HT1080 (cell line): ENCODE measurements at places on chromosomes 2 and 18.
A peak's percentile ranks its signal among the peaks of the same experiment; 100 is the strongest.

- no peak for DNase-seq
Measured at GRCh38 chr2:125092276-125093009, 1067.4 kb downstream of the CNTNAP5 start.

DNA sequence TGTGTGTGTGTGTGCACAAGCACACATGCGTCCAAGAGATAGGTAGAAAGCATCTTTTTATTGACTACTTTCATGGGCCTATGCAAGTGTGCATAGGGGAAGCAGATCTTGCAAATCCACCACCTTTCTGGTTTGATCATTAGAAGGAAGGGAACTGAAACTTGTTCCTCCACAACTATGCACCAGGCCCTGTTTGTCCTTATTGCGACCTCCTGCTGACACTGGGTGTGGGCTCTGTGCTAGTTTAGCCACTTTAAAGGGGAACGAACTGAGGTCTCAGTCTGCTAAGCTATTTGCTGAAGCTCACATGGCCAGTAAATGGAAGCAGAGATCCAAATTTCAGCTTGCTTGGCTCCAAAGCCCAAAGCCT, 32.1 kb upstream of the INSIG2 start:
- no peak for DNase-seq

- DNase-seq: peak; percentile 57
Measured at GRCh38 chr2:138090330-138090729, 126.1 kb downstream of the HNMT start.

DNA sequence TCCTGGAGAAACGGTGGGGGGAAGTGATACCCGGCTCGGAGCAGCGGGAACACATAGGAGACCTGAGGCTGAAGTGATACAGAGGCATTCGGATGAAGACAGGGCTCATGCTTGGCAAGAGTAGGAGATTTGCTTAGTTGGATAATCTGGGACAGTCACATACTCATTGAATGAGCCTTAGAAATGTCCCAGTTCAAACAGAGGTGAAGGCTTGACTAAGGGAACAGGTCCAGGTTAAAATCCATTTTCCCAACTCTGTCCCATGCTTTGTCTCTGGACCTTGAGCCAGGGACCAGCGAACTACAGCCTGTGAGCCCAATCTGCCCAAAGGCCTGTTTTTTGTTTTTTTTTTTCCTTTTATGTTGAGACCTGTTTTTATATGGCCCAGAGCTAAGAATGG, 1.3 kb downstream of the UGT1A6 start:
- DNase-seq: no peak

GRCh38 chr18:45628979-45629958, 14.0 kb downstream of the SLC14A2 start:
- DNase-seq: peak; percentile 74

GRCh38 chr2:42248846-42249245, 79.7 kb downstream of the EML4 start:
- no peak for DNase-seq

DNA sequence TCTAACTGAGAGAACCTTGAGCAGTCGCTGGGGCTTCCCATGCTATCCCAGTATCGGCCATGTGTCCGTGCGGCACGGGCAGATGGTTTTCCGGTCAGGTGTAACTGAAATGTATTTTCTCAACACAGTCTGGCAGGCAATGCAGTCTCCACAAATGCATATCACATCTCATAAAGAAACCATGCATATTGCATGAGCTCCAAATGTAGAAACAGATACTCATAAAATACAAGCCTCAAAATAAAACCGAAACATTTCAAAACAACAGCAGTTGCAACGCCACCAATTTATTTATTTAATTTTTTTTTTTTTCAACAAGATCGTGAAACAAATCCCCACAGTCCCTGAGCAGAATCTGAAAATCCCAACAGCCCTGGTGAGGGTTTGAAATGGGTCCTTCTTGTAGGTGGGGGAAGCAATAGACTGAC, 299.4 kb downstream of the LPIN1 start:
- DNase-seq: no peak

DNA sequence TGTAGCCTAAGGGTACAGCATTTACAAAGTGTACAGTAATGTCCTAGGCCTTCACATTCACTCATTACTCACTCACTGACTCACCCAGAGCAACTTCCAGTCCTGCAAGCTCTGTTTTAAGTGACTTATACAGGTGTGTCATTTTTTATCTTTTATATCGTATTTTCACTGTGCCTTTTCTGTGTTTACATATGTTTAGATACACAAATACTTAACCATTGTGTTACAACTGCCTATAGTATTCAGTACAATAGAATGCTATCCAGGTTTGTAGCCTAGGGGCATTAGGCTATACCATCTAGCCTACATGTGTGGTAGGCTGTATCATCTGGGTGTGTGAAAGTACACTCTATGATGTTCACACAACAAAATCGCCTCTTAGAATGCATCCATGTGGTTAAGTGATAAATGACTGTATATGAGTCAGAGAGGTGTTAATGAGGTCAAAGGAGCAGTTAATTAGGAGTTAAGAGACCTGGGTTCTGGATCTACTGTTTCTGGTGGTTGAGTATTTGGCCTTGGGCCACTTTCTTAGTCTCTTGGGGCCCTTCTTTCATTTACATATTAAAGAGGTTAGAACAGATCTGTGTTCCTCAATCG, 149.1 kb downstream of the GREB1L start:
- peak; percentile 86 for DNase-seq

DNA sequence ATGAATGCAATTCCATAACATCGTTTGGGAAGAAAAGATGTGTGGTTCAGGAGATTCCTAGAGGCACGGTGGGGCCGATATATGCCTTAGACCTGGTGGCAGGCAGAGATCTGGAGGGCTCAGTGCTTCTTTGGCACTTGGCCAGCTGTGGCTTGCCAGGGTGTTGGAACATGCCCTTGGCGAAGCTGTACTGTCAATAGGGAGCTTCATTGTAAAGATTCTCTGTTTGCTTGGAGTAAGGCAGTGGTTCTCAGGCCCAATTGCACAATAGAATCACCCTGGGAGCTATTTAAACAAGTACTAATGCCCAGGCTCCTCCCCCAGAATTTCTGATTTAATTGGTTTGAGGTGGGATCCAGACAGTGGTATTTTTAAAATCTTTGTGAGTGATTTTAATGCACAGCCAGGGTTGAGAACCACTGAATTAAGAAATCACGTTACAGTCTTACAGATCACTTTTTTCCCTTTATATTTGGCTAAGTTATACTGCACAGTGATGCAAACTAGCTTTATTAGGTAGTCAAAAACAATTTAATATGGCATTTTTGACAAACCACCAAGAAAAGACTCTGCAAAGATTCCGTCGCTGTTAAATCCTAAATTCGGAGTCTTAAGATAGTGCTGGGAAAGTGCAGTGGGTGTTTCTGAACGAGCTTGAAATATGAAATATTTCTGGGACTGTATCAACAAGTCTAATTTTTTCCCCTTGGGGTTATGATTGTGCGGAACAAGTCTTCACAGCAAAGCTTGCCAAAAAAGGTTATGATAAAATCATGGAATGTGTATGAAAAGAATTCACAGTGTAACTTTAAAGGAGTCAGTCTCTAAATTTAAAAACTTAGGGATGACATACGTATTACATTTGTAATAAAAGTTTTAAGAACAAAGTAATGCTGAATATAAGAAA, 78.0 kb downstream of the CRIM1 start:
- no peak for DNase-seq

DNA sequence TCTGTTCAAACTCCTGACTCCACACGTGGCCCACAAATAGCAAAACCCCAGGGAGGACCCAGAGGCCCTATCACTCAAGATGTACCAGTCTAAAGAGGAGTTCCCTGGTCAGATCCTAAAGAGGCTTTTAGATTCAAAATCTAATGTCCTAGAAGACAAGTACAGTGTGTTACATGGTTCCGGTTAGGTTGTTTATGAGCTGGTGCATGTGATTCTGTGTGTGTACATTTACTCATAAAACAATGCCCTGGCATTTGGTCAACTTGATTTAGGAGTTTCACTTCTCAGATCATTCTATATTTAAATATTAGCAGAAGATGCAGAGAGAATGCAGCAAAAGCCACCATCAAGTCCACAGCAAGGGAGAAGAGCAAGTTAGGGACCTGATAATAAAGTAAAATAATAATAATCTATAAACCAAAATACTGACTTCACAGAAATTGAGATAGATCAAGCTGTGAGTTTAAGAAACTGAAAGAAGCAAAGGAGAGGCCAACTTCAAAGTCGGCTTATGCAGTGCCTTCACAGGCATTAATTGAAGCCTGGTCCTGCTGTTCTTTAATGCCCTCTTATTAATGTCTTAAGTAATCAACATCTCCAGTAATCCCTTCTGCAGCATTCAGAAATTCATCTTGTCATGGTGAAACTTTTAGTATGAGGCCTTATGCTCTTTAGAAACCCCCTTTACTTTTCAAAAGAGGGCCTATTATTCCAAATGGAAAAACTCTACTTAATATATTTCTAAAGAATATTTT, 4.2 kb upstream of the AP1S3 start:
- DNase-seq: no peak

DNA sequence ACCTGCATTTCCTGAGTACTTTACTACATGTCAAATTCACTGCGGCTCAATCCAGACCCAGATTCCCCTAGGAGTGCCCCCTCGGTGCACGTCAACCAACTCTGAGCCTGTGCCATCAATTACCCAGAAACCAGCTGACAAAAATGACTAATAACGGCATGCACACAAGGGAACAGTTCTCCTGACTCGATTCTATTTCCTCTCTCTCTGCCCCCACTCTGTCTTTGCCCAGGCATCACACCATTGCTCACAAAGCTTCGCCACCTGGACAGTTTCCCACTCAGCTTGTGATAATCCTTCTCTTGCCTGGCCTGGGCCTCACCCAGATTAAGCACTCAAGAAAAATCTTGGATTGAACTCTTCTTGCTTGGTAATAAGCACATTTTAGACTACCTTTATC, 115.3 kb upstream of the NDUFV2 start:
- peak; percentile 34 for DNase-seq

DNA sequence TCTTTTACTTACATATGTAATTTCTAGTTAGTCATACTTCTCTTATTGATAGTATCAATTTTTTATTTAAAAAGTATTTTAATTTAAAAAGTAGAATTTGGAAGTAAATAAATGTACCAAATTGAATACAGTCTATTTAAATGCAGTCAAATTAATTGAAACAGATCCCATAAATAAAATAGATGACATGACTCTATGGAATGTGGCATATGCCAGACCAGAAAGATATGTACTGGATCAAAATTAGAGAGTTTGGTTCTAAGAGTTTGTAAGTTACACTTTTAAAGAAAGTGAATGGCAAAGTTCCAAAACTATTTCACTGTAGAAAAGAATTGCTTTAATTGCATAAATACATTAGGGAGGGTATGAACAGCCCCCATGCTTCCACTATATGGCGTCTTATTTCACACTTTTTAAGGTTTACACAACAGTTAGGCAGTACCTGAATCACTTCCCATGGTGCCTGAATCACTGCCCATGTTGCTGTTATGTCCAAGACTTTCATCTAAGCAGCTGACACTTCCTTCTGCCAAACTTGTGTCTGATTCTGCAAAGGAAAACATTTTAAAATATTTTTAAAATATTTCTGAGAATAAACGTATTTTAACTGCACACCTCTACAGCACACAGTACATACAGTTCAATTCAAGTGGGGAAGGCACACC, 25.2 kb downstream of the IFIH1 start:
- peak; percentile 44 for DNase-seq

GRCh38 chr2:41375901-41376300, 671.9 kb upstream of the PKDCC start:
- no peak for DNase-seq

DNA sequence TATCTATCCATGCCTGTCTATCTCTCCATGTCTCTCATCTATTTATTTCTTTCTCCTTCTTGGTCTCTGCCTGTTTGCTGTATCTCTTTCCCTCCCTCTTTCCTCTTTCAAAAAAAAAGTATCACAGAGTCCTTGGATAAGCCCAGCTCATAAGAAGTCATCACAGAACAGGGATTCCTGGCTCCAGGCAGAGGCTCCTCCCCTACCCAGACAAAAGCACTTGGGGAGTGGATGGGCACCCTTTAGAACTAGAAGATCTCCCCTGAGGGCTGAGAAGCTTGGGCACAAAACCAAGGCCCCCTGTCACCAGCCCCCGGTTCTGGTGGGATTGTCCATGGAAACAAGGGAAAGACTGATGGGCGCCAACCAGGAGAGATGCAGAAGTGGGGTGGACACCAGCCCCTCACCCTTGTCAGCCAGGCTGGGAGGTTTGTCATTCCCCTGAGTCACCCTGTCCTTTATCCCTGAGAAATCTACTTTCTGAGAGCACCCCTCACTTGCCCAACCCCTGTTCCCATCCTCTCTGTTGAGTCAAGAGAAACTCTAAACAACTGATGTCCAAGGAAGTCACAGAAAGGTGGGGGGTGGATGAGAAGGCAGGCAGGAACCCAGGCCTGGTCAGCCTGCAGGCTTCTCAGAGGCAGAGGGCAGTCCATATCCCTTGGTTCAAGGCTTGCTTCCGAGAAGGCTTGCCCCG, 127.1 kb downstream of the TNS1 start:
- no peak for DNase-seq

GRCh38 chr2:219225350-219225749, 4.1 kb downstream of the ATG9A start:
- no peak for DNase-seq

- no peak for DNase-seq
Measured at GRCh38 chr2:178628605-178629004, 148.3 kb downstream of the PLEKHA3 start.

DNA sequence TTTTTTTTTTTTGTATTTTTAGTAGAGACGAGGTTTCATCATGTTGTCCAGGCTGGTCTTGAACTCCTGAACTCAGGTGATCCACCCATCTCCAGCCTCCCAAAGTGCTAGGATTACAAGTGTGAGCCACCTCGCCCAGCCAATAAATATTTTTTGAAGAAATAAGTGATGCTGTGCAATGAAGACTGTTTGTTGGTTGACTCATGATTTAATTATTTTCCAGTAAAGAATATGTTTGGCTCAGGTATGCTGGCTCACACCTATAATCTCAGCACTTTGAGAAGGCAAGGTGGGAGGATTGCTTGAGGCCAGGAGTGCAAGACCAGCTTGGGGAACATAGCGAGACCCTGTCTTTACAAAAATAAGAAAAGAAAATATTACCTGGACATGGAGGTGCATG, 41.8 kb upstream of the LPIN2 start:
- no peak for DNase-seq

GRCh38 chr2:37877457-37878315, 47.4 kb upstream of the RMDN2 start:
- peak; percentile 65 for DNase-seq

- peak; percentile 46 for DNase-seq
Measured at GRCh38 chr18:24992491-24992890, 359.5 kb downstream of the ZNF521 start.

DNA sequence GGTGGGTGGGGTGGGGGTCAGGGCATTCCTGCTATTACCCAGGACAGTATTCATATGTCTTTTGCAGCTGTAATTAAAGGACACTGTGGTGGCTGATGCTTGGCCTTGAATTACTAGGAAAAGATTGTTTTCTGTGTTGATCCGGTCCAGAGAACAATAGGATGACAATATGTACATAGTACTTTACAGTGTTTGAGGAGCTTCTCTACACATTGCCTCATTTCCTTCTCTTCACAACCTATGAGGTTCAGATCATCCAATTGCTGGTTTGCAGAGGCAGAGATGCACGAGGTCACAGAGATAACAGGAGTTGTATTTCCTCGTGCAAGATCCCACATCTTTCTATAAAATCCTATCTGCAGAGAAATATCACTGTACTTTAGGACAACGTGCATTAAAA, 119.5 kb downstream of the LIPG start:
- no peak for DNase-seq

- DNase-seq: no peak
Measured at GRCh38 chr2:47426786-47427185, 23.8 kb downstream of the MSH2 start.

- no peak for DNase-seq
Measured at GRCh38 chr2:219060821-219061791, at the start of gene IHH. Gene IHH (minus strand): TSS chr2:219060921. CDS start chr2:219060467, 454 bp downstream.

- DNase-seq: no peak
Measured at GRCh38 chr18:1999387-1999786, 571.9 kb downstream of the METTL4 start.
